Activated CD4-positive, alpha-beta T cell treated with anti-CD3 and anti-CD28 coated beads, Interleukin-2, Interleukin-4, amounts not matched to agents 100 ng/mL and 50 ng/mL, durations not matched to agents 16 hours and 8 hours (primary cell): ENCODE measurements at places on chromosomes 3 and 15.

DNA sequence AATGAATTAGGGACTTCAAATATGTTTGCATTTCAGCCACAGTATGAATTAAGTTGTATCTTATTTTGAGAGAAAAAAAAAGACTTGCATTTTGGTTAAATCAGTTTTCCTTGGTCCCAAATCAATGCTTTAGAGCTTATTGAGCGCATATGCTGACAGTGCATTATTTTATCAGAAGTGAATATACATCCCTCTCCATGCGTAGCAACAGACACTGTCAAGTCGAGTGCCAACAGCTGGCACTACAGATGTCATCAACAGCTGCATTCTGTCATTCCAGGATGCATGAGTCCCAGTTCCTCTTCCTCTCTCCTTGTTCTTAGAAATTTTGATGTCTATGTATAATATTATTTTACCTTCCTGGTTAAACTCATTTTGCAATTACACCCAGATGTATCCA lies 156.1 kb upstream of the FOXB1 start:
- no peak for DNase-seq

DNA sequence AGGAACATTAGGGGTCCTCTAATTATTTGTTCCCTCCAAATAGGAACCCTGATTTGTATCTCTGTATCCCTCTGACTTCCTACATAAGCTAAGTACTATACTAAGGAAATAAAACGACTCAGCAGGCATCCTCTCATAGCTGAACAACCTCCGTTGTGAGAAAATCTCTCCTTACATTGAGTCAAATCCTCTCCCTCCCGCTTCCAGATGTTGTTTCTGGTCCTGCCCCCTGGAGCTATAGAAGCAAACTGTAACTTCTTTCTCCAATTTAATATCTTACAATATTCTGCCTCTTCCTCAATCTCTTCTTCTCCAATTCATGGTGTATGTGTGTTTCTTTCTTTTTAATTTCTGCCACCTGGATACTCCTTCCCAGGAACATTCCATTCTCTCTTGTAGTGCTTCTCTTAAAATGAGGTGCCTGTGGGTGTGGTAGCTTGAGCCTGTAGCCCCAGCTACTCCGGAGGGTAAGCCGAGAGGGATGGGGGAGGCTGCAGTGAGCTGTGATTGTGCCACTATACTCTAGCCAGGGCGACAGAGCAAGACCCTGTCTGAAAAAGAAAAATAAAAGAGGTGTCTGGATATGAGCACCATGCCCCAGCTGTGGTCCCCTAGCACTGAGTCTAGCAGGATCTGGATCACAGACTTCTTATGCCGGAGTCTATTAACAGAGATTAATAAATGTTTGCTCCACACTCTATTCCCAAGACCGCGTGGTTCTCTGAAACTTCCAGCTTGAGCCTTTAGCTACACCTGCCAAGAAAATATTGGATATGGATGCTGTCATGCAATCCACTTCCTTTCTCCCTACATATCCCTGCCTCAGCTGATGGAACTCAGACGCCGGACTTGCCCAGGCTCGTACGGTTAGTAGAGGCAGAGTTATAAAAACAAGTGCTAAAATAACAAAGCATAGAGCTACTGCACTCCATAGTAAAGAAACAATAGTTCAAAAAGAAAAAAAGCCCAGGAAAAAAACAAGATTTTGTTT lies 42.9 kb upstream of the NEO1 start:
- no peak for DNase-seq

- DNase-seq: no peak
These were observed 867 bp upstream of the DCAF1 start for GRCh38 chr3:51500632-51501131.

GRCh38 chr15:78054966-78055365 lies 22.5 kb downstream of the TBC1D2B start:
- DNase-seq: no peak

- DNase-seq: peak; percentile 36
These were observed 762 bp downstream of the NCK1 start for GRCh38 chr3:136862617-136863322.

GRCh38 chr3:17542591-17542990 lies 199.8 kb downstream of the TBC1D5 start:
- no peak for DNase-seq

- DNase-seq: no peak
These were observed 22.3 kb upstream of the PSTPIP1 start for GRCh38 chr15:76972389-76973361.

DNA sequence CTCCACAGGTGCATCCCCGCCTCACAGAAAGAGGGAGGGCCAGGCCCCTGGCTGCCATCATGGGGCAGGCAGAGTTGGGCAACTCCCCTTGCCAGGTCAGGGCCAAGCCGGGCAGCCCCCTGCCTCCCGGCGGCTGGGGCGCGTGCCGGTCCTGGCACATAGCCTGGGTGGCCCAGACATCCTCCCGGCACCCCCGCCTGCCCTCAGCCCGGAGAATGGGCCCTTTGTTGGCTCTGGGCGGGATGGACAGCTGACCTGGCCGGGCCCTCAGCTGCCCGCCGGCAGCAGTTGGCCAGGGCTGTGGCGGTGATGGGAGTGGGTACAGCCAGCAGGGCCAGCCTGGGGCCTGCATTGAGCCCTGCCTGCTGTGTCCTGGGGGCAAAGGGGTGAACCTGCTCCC lies 16.5 kb downstream of the PLXNA1 start:
- no peak for DNase-seq

- no peak for DNase-seq
These were observed 197.0 kb downstream of the GHSR start for GRCh38 chr3:172251211-172251610.

GRCh38 chr3:51938780-51939425 lies 2.8 kb downstream of the RRP9 start:
- DNase-seq: no peak

- DNase-seq: no peak
These were observed 210.0 kb upstream of the PEX5L start for GRCh38 chr3:180246688-180247195.

DNA sequence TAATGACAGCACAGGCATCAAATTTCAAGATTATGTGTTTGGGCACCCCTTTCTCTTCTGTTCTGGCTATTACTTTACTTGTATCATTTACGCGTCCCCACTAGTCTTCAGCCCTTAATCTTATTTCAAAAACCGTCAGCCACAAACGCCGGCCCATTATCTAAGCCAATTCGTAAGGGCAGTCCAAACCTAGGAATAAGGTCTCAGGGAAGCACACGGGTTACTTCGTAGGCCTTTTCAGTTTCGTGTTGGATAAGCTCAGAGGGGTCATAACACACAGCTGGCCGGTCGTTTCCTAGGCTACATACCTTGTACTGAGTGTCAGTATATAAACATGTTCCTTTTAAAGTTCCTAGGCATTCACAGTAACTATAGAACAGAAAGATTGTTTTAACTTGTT lies 5.1 kb upstream of the DNAAF4 start:
- no peak for DNase-seq

- no peak for DNase-seq
These were observed 16.8 kb downstream of the CACNA1D start for GRCh38 chr3:53511246-53511645.

- DNase-seq: no peak
These were observed 96.2 kb upstream of the ACP3 start for GRCh38 chr3:132220986-132221385.

GRCh38 chr15:95590533-95591044 lies 739.9 kb upstream of the NR2F2 start:
- DNase-seq: peak; percentile 0
